Mesothelial cell of epicardium (in vitro differentiated cells): ENCODE measurements at places on chromosomes 2 and 18. TPM values are rescaled to one million over a fixed set of nuclear protein-coding genes. Genes with fewer than 3 reads are reported as not detected.

GRCh38 chr2:239307221-239307569 is 93.6 kb downstream of the HDAC4 start:
- no peak for DNase-seq

ITGB6 gene
- total RNA-seq: 13.1 to 14.9 TPM (median 14.3 TPM) in 3 replicates

DNA sequence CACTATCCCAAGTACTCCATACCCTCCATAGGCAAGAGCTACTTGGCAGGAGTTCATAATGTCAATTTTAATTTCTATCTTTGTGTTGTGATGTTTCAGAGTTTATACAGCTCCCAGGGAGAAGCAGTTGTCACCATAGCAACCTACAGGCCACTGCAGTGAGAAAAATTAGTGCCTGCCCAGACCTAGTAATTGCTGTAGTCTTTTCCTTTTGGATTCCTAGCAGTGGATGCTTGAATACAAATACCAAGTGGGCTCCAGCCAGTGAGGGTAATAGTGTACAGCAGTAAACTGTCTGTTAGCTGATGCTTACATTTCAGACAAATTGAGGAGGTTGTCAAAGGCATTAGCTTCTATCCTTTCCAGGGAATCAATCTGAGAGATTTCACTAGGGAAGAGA is 26.7 kb downstream of the LHCGR start:
- DNase-seq: no peak

DNA sequence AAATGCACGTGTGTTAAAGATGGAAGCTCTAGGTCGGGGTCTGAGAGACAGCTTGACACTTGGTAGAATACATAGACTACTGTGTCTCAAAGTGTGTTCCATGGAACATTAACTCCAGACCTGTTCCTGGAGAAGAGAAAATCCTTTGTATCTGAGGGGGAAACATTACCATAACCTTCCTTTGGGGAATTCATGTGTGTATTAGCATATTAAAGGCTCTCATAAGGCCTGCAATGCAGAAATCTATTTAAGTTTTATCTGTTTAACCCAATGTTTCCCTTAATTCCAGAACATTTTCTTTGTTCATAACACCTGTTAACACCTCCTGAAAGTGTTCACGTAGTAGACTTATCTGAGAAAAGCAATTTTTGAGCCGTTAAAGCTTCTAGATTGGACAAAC is 99.5 kb downstream of the PLB1 start:
- DNase-seq: no peak

LINC00305 gene
- not detected in 3 replicates for total RNA-seq
